ENCODE measurements at places on chromosomes 13 and 19.
A peak's percentile ranks its signal among the peaks of the same experiment; 100 is the strongest.

DNA sequence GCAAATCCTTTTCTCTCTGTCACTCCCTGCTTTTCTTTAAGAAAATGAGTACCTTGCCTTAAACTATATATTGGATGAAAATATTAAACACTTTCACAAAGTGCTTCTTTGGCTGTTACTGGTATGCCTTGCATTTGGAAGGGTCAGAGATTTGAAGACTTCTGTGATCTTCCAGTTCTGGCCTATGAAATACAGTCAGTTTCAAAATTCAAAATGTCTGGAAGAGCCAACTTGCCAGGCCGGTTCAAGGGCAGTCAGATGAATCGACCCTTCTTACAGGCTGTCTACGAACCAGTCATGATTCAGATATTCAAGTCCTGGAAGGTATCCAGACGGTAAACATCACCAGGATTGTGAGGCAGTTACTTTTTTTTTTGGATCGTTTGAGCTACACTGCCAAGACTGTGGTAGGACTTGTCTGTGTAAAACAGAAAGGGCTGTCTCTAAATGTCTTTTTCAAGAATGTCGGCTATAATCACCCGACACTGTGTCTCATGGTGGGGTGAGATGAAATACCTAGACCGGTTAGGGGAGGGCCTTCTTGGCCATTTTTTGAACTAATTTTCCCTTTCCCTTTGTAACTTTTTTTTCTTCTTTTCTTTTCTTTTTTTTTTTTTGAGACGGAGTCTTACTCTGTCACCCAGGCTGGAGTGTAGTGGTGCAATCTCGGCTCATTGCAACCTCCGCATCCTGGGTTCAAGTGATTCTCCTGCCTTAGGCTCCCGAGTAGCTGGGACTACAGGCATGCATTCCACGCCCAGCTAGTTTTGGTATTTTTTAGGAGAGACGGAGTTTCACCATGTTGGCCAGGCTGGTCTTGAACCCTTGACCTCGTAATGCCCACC lies 11.2 kb downstream of the ACTN4 start:
- DNase-seq = no peak

DNA sequence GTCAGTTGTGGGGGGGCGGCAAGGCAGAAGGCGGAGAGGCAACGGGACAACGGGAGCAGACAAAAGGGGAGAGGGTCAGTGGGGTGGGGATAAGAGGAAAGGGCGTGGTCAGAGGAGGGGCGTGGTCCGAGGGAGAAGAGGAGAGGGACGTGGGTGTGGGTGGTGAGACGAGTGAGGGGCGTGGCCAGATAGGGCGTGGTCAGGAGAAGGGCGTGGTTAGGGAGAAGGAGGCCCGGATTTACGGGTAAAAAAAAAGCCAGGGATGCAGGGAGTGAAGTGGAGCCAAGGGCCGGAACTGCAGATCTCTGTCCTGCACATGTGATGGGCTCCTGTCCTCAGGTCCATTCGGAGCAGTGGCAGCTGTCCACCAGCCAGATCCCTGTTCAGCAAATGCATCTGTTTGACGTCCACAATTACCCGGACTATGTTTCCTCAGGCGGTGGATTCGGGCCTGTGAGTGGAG lies 21.5 kb downstream of the CPT1C start:
- no peak for DNase-seq

GRCh38 chr19:45045671-45046353 lies 7.0 kb downstream of the CLASRP start:
- no peak for DNase-seq

DNA sequence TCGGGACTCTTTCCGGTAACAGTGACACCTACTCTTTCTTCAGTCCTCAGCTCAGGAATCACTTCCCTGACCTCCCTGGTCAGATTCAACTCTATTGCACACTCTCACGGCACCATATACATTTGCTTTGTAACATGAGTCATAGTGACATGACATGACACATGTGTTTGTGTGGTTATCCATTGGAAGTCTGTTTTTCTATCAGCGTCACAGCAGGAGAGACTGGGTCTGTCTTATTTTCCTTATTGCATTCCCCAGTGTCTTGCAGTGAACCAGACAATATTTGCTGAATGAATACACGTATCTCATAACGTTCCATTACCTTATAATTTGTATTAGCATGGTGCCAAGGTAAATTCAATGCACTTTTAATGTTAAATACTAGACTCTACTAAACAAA lies 102.0 kb downstream of the DCLK1 start:
- no peak for DNase-seq

GRCh38 chr13:25840931-25841330 lies 210.9 kb downstream of the SHISA2 start:
- no peak for DNase-seq

- no peak for DNase-seq
Observed at GRCh38 chr19:17737690-17738153, 13.6 kb upstream of the FCHO1 start.

GRCh38 chr19:47232422-47233211 lies 1.6 kb upstream of the BBC3 start:
- DNase-seq = no peak

- DNase-seq = no peak
Observed at GRCh38 chr19:31730270-31730669, 381.0 kb upstream of the TSHZ3 start.

DNA sequence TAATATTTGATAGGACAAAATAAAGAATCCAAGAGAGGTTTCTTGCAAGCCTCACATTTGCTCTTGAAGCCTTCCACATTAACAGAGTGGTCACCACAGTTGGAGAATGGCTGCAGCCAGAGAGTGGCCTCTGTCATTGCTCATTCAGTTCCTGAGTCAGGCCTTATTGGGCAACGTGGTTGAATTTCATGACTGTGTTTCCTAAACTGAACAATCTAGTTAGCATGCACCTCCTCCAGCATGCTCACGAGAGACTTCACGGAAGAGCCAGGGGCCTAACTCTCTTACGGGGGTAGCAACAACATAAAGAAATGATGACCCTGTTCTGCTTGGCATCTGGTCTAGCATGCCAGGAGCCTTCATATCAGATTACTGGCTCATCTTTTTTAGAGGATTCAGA lies 9.6 kb upstream of the UBL3 start:
- DNase-seq = no peak

DNA sequence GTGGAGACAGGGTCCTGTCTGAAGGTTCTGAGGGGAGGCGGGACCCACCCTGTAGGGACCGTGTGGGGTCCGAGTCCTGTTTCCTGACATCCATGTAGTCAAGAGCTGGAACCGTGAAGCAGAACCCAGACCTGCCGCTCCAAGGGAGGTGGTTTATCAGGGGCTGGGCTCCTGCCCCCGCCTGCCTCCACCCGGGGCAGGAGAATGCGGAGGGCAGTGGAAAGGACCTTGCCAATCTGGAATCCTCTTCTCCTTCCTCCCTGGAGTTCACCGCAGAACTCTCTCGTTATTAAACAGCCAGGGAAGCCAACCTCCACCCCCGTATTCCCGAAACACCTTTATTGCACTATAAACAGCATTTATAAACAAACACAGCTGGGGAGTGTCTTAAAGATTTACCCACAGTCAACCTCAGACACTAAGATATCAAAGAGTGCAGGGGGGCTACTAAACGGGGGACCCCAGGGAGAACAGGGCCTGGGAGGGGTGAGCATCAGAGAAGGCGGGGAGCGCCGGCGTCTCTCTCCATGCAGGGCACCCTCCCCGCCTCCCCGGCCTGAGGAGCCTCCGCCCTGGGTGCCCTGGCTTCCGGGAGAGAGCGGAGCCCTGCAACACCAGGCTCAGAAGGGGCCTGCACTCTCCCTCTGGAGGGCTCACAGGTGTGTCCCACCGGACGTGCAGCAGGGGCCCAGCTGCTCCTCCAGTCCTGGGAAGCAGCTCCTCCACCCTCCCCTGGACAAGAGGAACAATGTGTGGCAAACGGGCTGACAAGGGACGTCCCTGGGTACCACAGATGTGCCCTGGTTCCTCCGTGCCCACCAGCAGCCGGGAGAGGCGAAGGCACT lies 3.6 kb downstream of the C2CD4C start:
- no peak for DNase-seq

GRCh38 chr19:55528030-55528803 lies 8.7 kb downstream of the SBK2 start:
- no peak for DNase-seq

- no peak for DNase-seq
Observed at GRCh38 chr19:20244356-20244755, 77.3 kb downstream of the ZNF486 start.

- DNase-seq = peak; percentile 22
Observed at GRCh38 chr19:18271433-18271841, 2.8 kb downstream of the IQCN start.

DNA sequence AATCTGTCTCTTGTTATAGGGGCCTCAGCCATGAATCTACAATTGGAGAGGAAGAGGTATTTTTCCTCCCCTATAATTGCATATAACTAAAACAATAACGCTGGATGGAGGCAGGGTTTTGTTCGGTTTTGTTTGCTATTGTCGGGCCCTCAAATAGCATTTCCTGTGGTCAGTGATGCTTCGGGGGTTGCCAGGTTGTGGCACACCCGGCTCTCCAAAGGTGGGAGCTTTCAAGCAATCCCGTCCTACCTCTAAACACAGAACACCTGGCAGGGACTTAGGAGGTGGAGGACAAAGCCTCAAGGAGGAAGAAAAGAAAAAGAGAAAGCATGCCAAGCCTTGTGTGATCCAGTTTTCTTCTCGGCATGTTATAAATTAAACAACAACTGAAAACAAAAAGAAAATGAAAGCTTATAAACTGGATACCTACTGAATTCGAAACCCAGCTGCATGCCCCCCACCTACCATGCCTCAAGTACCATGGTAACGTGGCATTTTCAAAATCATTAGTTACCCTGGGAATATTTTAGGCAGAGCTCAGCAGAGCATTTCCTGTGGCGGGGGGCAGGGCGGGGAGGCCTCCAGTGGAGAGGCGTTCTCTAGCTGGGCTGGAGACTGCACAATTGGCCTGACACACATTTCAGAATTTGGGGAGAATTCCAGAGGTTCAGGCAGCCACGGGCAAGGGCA lies 213.8 kb downstream of the DCLK1 start:
- no peak for DNase-seq

DNA sequence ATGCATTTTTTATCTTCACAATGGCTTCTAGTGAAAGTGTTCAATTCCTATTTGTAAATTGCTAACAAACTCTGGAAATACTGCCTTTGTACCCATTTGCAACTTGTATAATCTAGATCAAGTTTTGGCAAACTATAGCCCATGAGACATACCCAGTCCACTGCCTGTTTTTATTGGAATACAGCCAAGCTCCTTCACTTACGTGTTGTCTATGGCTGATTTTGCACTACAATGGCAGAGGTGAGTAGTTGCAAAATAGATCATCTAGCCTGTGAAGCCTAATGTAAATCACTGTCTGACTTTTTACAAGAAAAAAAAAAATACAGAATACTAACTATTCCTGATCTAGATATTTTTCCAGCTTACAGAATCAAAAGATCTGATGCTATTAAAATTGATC lies 37.1 kb downstream of the DZIP1 start:
- no peak for DNase-seq

- DNase-seq = no peak
Observed at GRCh38 chr19:33208371-33208895, 14.3 kb downstream of the LRP3 start.

- DNase-seq = no peak
Observed at GRCh38 chr13:93948162-93948922, 531.1 kb downstream of the DCT start.

DNA sequence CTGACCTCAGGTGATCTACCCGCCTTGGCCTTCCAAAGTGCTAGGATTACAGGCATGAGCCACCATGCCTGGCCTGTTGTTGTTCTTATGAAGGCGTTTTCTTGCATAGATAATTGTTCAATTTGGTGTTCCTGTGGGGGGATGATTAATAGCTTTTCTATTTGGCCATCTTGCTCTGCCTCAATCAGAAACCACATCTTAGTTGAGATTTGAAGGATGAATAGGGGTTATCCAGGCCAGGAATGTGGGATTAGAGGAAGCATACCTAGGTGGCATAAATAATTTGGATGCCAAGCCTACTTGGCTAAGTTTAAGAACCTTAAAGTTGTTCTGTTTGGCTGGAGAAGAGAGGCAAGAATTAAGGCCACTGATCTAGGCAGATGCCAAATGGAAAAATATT lies 44.4 kb downstream of the CCNA1 start:
- DNase-seq = no peak

DNA sequence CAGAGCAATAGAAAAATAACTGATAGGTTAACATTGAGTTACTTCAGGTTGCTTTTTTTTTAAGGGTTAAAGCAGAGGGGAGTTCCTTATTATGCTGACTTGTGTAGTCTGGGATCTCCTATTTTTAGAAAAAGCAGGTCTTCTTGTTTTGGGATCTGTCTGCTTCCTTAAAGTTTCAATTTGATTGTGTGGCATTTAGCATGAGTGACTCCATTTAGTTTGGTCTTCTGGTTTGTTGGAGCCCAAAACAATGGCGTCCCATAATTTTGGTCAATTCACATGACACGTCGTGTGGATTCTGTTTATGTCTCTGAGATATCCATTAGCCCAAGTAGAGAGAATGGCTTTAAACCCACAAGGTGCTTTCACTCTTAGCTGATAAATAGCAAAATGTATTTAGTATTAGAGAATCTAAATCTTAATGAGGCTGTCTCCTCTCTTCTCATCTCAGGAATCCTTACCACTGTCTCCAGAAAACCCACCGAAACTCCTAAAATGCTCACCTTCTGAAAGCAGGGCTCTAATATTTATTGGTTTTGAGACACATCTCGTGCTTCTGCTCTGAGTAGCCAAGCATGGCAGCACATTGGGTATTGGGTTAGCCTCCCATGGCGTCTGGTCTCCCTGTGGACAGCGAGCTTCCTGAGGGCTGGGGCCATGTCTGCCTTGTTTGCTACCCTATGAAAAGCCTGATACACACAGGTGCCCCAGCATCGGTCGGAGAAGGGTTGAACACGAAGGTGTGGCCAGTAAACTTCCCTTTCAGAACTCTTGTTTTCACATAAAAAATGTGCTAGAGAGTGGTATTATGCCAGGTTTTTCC lies 67.2 kb upstream of the GPR183 start:
- DNase-seq = peak; percentile 71

- DNase-seq = no peak
Observed at GRCh38 chr19:17860331-17860992, 752 bp downstream of the RPL18A start.

- no peak for DNase-seq
Observed at GRCh38 chr13:27327633-27328032, 57.0 kb downstream of the RASL11A start.

- no peak for DNase-seq
Observed at GRCh38 chr19:12975221-12975741, 5.9 kb downstream of the DAND5 start.

DNA sequence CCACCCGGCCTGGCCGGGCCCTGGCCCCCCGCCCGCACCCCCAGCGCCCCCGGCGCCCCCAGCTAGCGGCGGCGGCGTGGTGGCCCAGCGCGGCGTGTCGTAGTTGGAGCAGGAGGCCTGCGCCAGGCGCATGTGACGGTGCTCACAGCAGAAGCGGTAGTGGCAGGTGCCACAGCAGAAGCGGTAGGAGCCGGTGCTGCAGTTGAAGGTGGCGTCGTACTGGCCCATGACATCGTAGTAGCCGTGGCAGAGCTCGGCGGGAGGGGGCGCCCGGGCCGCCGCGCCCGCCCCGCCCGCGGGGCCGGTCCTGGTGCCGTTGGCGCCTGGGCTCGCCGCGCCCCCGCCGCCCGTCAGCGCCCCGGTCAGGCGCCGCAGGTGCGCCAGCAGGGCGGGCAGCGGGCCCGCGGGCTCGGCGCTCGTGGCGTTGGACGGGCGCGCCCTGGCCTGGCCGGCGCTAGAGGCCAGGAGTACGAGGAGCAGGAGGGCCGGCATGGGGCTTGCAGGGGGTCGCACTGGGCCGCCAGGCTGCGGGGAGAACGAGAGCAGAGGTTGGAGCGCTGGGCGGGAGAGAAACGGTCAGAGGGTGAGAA lies 633 bp downstream of the SHISA7 start:
- DNase-seq = no peak

GRCh38 chr19:14472202-14472938 lies 2.8 kb downstream of the PTGER1 start:
- DNase-seq = peak; percentile 84

GRCh38 chr13:113657851-113658741 lies at the start of gene ATP4B:
Gene ATP4B, minus strand, starts transcription at chr13:113658198. Its CDS starts 54 bp downstream, at chr13:113658144.
- no peak for DNase-seq
